ENCODE measurements at places on chromosomes 1 and 21.

DNA sequence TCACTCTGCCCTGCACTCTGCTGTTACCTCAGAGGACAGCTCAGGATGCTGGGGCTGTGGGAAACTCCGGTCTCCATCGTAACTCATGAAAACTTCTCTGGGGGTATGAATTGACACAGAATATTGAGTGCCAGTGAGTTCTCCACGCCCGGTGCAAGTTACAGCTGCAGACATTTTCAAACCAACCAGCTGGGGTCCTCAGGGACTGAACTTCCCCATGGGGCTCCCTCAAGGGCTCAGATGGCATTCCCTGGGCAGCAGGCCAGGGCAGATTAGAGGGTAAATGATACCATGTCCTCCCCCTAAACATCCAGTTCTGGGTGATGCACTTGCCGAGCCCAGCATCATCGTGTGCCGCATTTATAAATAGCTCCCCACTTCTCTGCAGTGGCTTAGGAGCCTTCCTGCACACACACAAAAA is 27.8 kb upstream of the CCSAP start:
- DNase-seq, result peak; percentile 14

GRCh38 chr1:39268906-39269305 is 64.4 kb downstream of the MACF1 start:
- no peak for DNase-seq

GRCh38 chr1:188359315-188359714 is 1530.6 kb downstream of the PLA2G4A start:
- DNase-seq, result no peak

DNA sequence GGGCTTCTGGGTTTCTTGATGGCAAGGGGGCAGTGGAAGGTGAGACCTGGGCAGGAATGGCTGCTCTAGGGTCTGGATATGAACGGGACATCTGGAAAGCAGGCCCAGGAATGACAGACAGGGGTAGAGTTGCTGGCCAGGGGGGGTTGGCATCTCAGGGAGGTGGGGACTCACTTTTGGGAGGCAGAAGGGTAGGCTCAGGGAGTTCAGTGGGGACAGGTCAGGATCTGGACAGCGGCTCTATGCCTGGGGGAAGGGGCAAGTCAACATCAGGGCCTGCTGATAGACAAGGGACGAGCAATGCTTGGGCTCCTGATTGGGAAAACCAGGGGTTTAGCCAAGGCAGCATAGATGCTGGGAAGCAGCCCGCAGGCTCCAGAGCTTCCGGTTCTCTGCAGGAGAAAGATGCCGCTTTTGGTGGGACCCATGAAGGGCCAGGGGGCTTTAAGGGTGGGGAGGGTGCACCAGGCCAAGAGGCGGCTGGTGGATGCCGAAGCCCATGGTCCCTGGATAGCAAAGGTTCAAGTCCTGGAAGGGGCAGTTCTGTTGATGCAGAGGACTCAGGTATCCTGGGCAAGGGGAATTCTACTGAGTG is 21.9 kb downstream of the IGFN1 start:
- DNase-seq, result no peak

DNA sequence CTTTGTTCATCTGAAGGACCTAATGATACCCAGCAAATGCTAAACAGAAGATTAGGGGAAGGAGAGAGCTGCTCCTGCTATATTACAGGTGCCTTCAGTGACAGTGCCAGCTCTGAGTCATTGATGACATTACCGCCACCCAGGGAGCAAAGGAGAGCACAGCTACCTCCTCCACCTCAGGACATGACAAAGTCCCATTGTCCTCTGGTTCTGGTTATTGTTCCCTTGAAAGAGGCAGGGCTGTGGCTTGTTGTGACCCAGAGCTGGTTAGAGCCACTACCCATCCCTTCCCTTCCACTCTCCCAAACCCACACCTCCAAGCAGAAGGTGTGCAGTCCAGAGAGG is 363.5 kb upstream of the DUSP10 start:
- no peak for DNase-seq

GRCh38 chr1:235275836-235276235 is 52.1 kb downstream of the ARID4B start:
- DNase-seq, result no peak

- no peak for DNase-seq
Measured at GRCh38 chr1:14756589-14757285, 158.3 kb downstream of the KAZN start.

- no peak for DNase-seq
Measured at GRCh38 chr1:150210091-150210490, 25.8 kb downstream of the ANP32E start.

DNA sequence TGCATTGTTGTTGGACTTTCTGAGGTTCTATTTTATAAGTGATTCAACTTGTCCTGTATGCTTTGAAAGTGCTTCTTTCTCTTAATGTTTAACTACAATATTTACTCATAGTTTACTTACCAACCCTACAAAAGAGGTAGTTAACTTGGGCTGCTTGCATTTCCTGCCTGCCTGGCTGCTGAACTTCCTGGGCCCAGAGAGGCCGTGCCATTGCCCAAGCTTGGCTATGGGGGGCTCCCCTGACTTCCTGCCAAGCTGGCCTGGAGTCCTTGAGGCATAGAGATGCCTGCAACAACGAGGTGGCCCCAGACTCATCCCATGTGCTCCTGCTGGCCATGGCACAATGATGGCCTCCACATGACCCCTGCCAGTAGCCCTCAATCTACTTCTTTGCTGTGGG is 361.6 kb upstream of the PLD5 start:
- no peak for DNase-seq

DNA sequence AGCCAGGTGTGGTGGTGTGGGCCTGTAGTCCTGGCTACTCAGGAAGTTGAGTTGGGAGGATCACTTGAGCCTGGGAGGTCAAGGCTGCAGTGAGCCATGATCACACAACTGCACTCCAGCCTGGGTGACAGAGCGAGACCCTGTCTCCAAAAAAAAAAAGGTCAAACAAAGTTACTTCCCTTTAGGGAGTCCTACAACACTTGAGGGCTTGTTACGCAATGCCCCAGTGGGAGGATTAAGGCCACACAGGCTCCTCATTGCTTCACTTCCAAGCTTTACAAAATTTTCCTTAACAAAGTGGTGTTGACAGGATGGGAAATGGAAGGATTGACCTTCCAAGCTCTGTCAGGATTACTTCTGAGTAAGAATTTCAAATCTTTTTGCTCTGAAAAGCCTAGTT is 6.2 kb upstream of the EXTL1 start:
- peak; percentile 48 for DNase-seq

- DNase-seq, result no peak
Measured at GRCh38 chr1:93963585-93963984, 54.4 kb upstream of the GCLM start.

- peak; percentile 15 for DNase-seq
Measured at GRCh38 chr1:40309374-40310128, 7.5 kb downstream of the COL9A2 start.

- no peak for DNase-seq
Measured at GRCh38 chr1:169697755-169698154, 13.7 kb downstream of the SELL start.

DNA sequence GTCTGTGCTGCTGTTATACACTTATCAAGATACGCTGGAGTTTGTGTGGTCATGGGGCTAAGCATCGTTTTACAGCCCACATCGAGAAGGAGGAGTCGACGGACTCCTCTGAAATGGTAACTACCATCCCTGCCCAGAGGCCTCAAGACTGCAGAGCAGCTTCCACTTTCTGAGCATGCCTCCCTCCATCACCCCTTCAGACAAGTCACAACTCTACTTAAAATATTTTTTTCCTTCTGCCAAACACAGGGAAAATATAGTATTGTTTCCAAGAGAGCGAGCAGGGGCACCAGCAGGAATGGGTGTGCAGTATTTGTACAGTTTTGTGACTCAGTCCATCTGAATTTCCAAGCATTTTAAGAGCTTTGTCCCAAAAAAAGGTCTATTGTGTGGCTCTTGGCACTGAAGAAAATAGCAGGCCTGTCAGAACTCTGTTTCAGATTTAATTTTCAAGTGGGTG is 14.1 kb downstream of the EVA1C start:
- peak; percentile 72 for DNase-seq

DNA sequence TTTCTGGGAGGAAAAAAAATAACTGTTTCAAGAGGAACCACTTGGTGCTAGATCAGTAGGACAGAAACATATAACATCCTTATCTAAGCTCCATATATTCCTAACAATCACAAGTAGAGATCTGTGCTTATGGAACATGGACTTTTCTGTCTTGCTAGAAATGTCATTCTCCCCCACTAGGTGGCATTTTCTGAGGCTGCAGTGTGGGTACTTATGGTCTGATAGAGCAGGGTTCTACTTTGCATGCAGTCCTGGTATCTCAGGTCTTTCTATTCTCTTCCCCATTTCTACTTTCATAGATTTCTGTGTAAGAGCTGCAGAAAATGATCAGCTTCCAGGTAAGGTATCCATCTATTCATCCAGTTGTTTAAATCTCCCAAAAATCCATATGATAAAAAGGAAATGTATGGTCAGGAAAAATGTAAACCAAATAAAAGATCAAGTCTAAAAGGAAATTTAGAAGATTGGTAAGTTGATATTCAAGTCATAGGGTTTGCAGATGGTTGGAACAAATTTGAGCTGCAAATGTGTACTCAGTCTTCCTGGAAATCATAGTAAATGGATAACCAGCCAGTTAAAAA is 1.5 kb downstream of the ZNF684 start:
- DNase-seq, result peak; percentile 67

GRCh38 chr1:197606168-197606845 is 169.0 kb downstream of the DENND1B start:
- DNase-seq, result no peak

DNA sequence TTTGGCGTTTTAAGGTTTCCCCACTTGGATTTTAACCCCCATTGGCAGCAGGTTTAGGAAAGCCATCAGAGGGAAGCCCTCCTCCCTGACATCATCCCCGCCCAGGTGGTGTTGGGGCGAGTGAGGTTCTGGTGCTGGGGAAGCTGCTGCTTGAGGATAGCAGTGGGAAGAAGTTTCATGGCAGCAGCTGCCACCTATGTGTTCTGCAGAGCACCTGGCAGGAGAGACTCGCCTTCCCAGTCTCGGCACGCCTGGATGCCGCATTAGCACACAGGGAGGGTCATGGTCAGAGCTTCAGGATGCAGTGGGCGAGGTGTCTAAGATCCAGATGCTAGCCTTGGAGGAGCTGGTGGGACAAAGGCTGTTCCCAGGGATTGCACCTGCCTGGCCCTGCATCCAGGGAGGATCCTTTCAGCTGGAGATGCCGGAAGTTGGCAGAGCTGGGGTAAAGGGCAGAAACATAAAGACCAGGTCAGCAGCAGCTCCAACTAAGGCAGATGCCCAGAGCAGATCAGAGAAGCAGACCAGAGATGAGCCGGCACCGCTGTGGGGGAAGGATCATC is 33.9 kb downstream of the ABCG1 start:
- DNase-seq, result no peak

- no peak for DNase-seq
Measured at GRCh38 chr1:57500136-57500830, 76.4 kb upstream of the DAB1 start.

DNA sequence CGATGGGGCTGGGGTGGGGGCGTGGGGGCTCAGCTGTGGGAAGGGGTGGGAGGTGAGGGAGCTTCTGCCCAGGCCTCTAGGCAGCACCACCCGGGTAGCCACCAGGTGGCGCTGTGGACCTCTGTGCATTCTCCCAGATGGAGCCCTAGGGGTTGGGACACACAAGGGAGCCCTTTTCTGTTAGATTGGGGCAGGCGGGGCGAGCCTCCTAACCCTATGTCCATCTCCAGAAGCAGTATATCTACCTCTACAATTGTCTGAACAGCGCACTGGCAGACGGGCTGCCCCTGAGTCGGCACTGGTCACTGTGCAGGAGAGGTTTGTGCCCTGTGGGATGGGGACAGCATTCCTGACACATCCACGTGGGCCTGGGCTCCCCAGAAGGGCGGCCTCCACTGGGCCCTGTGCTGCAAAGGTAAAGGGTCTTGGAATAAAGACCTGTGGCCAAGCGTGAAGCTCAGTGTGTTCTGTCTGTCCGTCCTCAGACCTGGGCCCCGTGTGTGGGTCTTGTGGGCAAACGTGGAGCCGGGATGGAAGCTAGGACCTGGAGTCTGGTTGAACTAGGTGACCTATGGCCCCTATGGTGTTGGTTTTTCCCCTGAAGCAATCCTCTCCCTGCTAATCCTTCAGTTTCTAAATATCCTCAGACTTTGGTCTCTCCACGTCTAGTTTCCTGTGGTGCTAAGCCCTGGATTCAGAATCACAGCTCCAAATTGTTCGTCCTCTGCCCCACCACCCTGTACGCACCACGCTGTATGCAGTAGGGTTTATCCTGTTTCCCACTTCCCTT is 4.4 kb upstream of the LGR6 start:
- DNase-seq, result peak; percentile 69

DNA sequence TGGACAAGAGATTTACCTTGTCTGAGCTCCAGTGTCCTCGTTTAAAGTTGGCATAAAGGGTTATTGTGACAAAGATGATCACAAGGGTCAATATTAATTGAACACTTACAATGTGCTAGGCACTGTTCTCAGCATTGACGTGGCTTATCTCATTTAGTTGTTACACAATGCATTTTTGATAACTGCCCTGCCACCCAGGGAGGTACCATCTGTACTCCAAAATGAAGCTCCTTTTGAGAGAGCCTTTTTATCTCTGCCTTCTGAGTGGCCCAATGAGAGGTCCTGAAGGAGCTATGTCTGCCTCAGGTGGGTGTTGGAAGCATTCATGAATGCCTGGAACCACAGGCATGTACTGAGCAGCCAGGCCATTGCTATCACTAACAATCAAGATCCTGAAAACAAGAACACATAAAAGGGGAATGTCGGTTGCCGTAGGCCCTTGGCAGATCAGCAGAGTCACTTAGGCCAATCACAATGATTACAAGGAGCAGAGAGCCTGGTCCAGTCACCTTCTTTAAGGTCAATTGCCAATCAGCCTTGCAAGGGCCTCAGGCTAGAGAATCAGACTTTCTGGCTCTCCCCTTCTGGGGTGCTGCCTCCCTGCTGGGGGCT is 78.5 kb downstream of the NMNAT2 start:
- DNase-seq, result peak; percentile 15

- DNase-seq, result no peak
Measured at GRCh38 chr1:174841747-174842146, 158.0 kb upstream of the CACYBP start.

DNA sequence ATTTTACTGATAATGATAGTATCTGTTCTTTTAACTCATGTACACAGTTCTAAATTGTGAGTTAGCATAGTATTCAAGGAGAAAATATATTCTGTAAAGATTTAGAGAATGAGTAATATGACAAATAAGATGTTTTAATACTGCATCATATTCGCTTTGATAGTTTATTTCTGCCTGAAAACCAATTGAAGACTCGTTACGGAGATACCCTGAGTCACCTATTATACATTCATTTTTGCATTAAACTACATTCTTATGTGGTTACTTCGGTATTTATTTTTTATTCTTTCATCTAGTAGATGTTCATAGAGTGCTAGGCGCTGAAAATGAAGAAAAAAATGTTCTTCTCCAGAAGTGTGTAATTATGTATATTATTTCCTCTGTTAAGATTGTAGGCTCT is 5.3 kb downstream of the UHMK1 start:
- DNase-seq, result no peak

- DNase-seq, result no peak
Measured at GRCh38 chr1:18629659-18630510, 761 bp upstream of the PAX7 start.

- DNase-seq, result peak; percentile 8
Measured at GRCh38 chr21:26717146-26717739, 128.0 kb downstream of the ADAMTS1 start.

All from RPMI7951 (cell line).